Calu3 (cell line): ENCODE measurements at places on chromosomes 16 and 17. TPM values are rescaled to one million over a fixed set of nuclear protein-coding genes. Genes with fewer than 3 reads are reported as not detected.

The DCAF7 gene
- 58.9 and 61.9 TPM in 2 replicates for total RNA-seq

The PAGR1 gene
- total RNA-seq, result 30.4 and 32.0 TPM in 2 replicates

The CCL5 gene
- 7.0 and 28.7 TPM in 2 replicates for total RNA-seq

- peaks cover 40% of the 10 kb centered on the region for H3K36me3 ChIP-seq
- peak overlapping the region; percentile 65 for H3K27ac ChIP-seq
- no peaks in the 10 kb centered on the region for H3K4me1 ChIP-seq
- peak; percentile 34 for DNase-seq
- H3K4me3 ChIP-seq, result peak overlapping the region; percentile 69
- peaks cover 7% of the 10 kb centered on the region for H3K27me3 ChIP-seq
Observed at GRCh38 chr16:3444032-3444388, 530 bp downstream of the NAA60 start.

DNA sequence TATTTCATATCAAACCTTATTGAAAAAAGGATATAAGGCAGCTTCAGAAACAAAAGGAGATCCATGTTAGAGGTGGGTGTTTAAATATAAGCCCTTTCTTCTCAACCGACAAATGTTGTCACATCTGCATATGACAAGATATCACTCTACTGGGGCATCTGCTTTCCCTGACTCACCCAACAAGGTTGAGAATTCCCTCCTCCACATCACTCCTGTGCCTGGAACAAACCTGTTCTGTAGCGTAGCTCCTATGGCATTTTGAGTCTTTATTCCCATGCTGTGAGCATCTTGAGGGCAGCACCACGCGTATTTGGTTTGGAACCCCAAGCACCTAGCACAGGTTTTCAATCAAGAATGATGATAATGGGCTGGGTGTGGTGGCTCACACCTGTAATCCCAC is 59.4 kb upstream of the ZFHX3 start:
- DNase-seq, result no peak
- no peak overlapping the region for H3K27ac ChIP-seq
- no peaks in the 10 kb centered on the region for H3K36me3 ChIP-seq

DNA sequence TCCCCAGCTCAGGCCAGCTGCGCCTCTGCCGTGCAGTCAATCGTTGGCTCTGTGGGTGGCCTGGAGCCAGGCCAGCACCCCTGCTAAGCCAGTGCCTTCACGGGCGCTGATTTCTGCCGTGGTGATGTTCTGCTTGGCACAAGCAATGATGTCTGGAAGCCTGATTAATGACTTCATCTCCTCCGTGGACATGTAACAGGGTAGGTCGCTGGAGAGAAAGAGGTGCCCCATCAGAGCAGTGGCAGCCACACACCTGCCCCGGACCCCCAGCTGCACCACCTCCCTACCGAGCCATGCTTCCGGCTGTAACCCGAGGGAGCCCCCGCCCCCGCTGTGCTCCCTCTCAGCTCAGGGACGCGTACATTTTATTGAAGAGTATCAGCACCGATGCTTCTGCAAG is 1.9 kb downstream of the ARL16 start:
- peak overlapping the region; percentile 14 for H3K4me3 ChIP-seq
- H3K36me3 ChIP-seq, result peaks cover 63% of the 10 kb centered on the region
- no peak for DNase-seq
- H3K4me1 ChIP-seq, result peaks cover 12% of the 10 kb centered on the region
- no peak overlapping the region for H3K27ac ChIP-seq

DNA sequence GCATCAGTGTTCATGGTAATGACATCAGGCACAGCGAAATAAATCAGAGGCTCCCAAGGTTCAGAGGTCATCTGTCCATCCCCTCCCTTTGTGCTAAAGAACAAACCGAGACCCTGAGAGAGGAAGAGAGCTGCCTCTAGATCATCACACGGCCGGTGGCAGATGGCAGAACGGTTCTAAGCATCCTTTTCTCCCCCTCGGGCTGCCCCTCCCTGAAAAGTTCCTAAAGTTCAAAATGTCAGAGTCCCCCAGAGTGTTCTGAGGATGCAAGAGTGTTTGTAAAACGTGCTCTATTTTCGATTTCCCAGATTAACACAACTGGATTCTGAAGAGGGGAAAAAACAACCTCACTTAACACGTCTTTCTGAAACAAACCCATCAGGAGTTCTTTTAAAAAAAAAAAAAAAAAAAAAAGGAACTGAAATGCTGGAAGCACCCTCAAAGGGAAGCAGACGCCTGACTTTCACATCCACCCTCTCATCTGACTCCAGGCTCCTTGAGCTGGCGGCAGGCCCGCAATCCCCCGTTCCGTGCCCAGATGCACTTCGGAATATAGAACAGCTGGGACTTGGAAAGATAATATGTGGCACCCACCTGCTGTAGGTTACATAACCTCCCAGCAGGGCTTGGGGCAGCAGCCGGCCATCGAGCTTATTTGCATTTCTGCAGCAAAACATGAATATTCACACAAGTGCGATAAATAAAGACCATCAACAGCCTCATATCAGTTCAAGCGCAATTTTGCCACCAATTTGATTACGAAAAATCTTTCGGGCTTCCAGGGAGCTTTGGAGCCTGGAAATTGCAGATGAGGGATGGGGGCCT is 115.5 kb upstream of the SMURF2 start:
- H3K27ac ChIP-seq, result no peak overlapping the region
- H3K36me3 ChIP-seq, result peaks cover 59% of the 10 kb centered on the region
- peaks cover 9% of the 10 kb centered on the region for H3K4me1 ChIP-seq
- no peaks in the 10 kb centered on the region for H3K27me3 ChIP-seq

DNA sequence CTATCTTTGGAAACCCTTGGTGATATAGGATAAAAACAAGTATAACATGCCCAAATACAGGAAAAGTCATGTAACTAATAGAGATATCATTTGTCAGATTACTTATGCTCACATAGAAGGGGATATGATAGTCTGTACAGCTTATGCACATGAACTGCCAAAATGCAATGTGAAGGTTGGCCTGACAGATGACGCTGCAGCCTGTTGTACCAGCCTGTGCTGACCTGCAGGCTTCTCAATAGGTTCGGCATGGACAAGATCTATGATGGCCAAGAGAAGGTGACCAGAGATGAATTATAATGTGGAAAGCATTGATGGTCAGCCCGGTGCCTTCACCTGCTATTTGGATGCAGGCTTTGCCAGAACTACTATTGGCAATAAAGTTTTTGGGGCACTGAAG is 12.7 kb downstream of the WFIKKN2 start:
- H3K27me3 ChIP-seq, result no peaks in the 10 kb centered on the region
- peaks cover 25% of the 10 kb centered on the region for H3K4me1 ChIP-seq
- H3K36me3 ChIP-seq, result no peaks in the 10 kb centered on the region

DNA sequence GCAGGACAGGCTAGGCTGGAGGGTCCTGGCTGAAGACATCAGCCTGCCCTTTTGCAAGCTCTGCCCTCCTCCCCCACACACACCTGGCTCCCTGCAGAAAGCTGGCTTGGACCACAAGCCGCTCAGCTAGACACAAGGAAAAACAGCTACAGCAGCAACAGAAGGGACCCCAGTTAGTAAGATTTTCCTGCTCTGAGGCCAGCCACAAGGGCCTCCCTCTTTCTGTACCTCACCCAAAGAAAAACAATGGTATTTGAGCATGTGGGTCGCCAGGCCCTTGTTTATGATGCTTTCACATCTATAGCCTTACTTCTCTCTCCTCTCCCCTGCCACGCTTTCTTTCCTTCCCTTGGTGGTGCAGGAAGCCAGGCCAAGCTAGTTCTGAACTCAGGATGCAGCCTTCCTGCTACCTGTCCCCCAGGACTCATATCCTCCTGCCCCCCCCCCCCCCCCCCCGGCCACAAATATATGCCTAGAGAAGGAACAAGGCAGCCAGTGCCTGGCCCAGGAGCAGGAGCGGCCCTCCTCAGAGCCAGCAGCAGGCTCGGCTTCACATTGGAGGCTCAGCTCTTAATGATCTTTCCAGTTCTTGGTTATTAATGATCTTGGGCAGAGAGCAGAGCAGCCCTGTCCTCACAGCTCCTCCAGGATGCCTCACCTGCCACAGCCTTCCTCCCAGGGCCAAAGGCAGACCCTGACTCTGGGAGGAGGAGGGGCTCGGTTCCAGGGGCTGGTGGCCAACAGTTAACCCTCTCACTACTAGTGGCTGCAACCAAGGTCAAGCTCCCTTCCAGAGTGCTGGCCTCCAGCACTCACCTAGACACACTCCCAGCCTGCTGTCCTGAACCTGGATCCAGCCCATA is 19.5 kb downstream of the GRIN2C start:
- H3K4me1 ChIP-seq, result no peaks in the 10 kb centered on the region
- DNase-seq, result no peak
- peaks cover 16% of the 10 kb centered on the region for H3K36me3 ChIP-seq
- H3K27ac ChIP-seq, result peak overlapping the region; percentile 59
- H3K27me3 ChIP-seq, result peaks cover 14% of the 10 kb centered on the region
- H3K4me3 ChIP-seq, result no peak overlapping the region

DNA sequence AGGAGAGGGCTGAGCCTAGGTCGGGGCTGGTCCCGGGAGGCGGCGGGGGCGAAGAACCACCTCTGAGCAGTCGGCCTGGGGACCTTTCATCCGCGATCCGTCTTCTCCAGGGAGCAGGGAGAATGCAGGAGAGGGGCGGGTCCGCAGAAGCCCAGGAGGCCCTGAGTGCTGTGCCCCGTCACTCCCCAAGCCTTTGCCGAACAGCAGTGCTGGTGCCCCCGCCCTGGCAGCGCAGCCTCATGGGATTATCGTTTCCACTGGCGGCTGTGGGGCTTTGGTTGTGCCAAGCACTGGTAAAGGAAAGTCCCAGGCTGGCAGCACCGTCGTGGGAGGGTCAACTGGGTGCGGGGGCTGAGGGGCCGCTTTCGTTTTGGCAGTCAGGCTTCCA is 631 bp downstream of the TBL3 start:
- peak overlapping the region; percentile 99 for H3K4me3 ChIP-seq
- peaks cover 52% of the 10 kb centered on the region for H3K36me3 ChIP-seq
- H3K27me3 ChIP-seq, result no peaks in the 10 kb centered on the region
- peaks cover 15% of the 10 kb centered on the region for H3K4me1 ChIP-seq

- H3K36me3 ChIP-seq, result peaks cover 44% of the 10 kb centered on the region
- no peaks in the 10 kb centered on the region for H3K27me3 ChIP-seq
- peaks cover 21% of the 10 kb centered on the region for H3K4me1 ChIP-seq
Observed at GRCh38 chr16:71631776-71632175, 5.8 kb downstream of the MARVELD3 start.

DNA sequence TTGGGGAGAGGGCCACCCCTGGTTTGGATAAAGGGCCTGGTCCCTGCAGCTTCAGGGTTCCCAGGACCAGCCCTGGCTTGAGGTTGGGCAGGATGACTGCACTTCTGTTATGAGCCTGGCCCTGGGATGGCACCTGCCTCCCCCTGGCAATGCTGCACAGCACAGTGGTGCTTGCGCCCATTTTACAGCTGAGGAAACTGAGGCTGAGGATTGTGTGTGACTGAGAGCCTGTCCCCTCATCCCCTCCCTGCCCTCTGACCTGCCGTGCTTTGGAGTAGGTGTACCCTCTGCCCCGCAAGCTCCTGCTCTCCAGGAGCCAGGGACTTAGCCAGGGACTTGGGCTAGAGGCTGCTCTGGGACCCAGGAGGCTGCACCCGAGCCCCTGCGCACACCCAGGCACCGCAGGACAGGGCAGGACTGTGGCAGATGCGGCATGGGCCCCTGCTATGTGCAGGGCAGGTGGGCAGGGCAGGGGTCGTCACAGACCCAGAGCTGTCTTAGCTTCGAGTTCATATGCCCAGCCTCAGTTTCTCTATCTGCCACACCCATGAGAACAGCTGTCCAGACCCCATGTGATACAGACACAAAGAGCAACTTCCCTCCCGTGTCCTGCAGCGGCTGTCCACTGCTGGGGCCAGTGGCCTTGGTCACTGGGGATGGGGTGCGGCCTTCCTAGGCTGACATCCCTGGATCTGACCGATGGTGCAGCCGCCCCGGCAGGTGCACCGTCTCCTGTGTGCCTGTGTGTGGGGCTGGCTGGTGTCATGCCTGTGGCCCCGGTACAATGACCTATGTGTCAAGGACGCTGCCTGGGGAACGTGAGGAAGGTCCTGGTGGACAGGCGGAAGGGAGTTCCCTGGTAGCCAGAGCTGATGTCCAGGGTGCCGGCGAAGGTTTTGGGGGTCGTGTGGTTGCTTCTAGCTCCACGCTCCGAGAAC is 36.6 kb downstream of the BAHCC1 start:
- DNase-seq, result no peak
- no peaks in the 10 kb centered on the region for H3K4me1 ChIP-seq
- H3K27me3 ChIP-seq, result peaks cover 47% of the 10 kb centered on the region

DNA sequence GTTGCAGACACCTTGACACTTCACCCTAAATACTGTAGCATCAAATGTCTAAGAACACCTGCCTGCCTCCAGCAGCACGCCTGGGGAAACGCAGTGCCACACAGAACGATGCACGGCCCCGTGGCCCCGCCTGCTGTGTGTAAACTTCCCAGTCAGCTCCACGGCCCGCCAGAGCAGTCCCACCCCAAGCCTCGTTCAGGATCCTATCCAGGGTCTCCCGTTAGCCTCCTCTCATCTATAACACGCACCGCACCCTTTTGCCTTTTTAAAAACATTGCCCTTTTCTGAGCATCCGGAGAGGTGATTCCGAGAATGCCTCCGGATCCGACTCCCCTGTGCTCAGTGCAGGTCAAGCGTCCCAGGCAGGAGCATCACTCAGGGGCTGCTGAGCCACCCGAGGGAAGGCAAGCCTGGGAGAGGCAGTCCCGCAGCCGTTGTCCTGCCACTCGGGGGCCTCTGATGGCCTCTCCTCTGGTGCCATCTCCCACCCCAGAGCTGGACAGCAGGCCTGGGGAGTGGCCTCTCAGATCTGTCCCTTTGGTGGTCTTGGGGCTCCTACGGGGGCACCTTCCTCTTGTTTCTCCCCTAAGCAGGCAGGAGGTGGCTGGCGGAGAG is 37.9 kb upstream of the SLC38A10 start:
- H3K4me3 ChIP-seq, result no peak overlapping the region
- peaks cover 48% of the 10 kb centered on the region for H3K4me1 ChIP-seq
- DNase-seq, result no peak
- H3K27me3 ChIP-seq, result no peaks in the 10 kb centered on the region

DNA sequence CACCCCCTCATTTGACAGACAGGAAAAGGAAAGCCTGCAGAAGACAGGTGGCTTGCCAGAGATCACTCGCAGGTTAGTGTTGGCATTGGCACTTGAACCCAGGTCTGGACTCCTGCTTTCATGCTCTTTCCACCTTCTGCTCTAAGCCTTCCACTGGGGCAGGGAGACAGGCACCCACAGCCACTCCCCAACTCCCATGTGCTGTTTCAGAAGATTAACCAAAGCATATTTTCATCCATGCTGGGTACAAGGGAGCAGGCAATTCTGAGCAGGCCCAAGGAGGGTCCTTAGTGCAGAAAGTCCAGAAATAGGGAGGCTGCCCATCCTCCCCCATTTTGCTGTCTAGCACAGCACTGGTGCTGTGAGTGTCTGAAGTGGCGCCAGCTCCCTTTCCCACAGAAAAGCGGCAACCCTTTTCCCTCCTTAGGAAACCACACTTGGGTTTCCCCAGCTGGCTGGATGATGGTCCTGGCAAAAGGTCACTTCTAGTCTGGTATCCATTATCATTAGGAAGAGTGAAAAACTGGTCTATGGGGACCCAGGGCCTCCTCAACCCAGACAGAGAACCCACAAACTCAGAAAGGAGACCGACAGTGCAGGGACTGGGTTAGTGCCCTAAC is 2.0 kb upstream of the CAVIN1 start:
- peaks cover 37% of the 10 kb centered on the region for H3K27me3 ChIP-seq
- H3K27ac ChIP-seq, result no peak overlapping the region
